ENCODE measurements at places on chromosomes 7 and 10.

GRCh38 chr10:1132584-1132983 is 76.4 kb downstream of the WDR37 start:
- no peak for DNase-seq

- DNase-seq = no peak
These were observed 22.5 kb upstream of the HPS1 start for GRCh38 chr10:98469001-98469931.

DNA sequence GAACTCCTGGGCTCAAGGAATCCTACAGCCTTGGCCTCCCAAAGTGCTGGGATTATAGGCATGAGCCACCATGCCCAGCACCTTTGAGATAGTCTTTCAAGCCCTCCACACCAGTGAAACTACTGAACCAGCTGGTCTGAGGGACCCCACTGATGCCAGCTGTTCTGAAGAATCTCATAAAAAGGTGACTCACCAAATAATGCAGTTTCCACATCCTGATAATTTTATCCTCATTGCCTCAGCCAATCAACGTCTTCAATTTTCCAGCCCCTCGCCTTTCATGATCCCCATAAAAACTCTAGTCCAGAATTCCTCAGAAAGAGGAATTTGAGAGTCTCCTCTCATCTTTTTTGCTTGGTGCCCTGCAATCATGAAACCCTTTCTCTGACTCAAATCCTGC is 1691.6 kb upstream of the LRRTM3 start:
- no peak for DNase-seq

GRCh38 chr10:94938383-94938782 is at the start of gene CYP2C9:
Gene CYP2C9 (plus strand): TSS chr10:94938658. CDS start chr10:94938683, 25 bp downstream.
- no peak for DNase-seq

DNA sequence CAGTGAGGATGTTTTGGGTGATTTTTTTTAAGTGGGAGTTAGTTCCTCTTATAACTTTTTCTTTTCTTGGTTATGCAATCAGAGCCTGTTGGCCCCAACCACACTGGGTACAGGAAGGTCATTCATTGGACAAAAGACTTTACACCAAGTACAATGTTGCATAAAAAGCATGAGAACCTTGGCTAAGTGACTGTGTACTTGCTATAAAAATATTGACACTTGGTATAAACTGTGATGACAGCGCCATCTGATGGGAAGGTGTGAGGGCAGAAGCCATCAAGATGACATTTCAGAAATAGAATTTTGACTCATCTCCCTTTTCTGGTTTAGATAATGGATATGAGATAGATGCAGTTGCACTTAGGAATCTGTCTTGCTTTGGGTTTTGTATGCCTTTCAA is 126.4 kb upstream of the CCDC6 start:
- peak; percentile 62 for DNase-seq

DNA sequence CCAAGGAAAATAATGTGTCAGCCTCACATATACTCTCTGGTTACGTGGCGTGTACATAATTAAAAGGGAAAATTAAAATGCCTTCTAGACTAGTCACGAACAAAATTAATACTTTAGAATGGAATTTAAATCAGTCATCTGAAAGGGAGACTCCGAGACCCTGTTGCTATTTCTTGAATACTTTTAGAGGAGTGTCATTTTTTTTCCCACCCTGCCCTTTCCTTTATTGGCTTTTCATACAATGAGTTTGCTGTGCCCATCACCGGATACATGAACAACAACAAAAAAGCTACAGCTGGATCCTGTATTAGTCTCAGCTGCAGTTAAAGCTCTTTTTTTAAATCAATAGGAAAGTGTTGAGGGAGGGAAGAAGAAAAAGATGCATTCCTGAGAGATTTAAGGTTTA is 20.1 kb downstream of the CYTH3 start:
- no peak for DNase-seq

DNA sequence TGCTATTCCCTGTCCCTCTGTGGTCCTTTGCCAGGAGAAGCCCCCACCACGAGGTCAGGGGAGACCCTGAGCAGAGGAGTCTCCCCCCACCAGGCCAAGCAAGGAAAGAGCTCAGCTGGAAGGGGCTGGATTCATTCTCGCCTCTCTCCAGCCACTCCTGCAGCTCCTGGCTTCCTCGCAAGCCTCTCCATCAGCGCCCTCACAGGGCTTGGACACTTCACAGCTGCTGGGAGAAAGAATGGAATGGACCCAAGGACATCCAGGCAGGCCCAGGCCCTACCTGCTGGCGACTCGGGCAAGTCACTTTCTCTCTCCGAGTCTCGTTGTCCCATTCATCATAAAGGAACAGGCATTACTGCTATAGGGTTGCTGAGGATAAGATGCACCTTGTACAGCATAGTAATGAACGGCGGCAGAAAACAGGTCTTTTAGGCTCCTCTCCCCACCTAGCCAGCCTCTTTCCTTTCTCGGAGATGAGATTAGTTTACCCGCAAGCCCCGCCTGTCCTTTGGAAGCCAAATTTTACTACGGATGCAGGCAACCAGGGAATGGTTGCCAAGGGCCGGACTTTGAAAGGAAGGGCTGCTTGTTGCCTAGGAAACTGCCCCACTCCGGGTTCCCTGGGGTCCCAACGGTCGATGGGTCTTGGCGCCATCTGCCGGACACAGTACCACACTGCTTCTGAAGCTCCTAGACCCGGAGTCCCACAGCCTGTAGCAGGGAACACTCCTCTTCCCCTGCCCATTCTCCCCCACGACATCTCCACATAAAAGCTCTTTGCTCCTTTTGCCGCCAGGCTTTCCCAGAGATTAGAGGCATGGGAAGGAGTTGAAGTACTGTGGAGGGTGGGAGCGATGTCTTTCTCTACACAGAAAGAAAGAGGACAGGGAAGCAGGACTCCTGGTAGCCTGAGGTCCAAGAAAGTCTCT is 22.3 kb downstream of the IMPDH1 start:
- DNase-seq = peak; percentile 73

DNA sequence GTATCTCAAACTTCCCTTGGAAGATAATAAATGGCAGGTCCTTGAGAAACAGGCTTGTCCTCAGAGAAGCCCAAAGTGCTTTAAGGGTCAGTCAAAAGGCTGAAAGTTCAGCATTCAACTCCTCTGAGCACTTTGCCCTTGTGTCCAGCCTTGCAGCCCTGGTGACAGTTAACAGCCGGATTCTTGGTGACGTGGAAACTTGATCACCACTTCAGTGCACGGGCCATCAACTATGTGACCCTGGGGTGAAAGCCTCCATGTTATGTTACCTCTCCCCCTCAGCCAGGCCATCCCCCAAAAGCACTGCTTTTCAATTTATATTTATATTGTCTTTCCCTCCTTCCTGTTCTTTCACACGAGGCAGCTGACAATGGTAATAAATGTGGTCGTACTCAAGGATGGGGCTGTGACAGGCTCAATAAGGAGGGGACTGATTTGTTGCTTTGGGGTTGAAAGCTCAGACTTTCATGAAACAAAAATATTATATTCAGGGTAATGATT is 164.0 kb upstream of the NRP1 start:
- DNase-seq = no peak

GRCh38 chr7:42143711-42144600 is 93.1 kb downstream of the GLI3 start:
- peak; percentile 15 for DNase-seq

GRCh38 chr10:4763960-4764428 is 62.0 kb upstream of the AKR1E2 start:
- no peak for DNase-seq

DNA sequence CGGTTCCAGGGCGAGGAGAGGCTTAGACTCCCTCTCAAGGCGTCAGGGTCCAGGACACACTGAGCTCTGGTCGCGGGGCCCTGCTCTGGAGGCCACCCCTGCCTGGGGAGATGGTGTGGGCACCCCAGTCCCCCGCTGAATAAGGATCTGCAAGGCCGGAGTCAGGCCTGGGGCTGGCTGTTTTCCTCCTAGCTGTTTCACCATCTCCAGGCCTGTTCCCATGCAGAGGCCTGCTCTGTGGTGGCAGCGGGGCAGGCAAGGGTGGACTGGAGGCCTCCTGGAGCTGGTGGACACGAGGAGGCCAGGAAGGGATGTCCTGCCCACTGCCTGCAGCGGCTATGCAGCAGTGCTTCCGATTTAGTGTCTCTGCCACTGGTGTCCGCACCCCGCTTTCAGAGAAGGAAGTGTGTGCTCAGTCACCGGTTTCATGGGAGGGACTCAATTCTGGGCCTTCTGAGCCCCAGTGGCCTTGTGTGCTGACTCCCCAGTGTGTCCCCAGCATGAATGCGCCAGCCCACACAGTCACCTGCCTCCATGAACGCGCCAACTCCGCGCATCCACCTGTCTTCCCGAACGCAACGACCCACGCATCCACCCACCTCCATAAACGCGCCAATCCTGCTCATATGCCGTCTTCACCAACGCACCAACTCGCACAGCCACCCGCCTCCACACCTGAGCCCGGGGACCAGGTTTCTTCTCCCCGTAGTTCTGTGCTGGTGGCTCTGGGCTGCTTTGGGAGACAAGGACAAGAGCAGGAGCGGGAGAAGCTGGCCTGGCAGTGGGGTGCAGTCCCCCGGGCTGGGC is 14.5 kb upstream of the GPR146 start:
- no peak for DNase-seq

- no peak for DNase-seq
These were observed 17.3 kb upstream of the MKI67 start for GRCh38 chr10:128143531-128143930.

- DNase-seq = no peak
These were observed 72.8 kb upstream of the DDC start for GRCh38 chr7:50637725-50638643.

DNA sequence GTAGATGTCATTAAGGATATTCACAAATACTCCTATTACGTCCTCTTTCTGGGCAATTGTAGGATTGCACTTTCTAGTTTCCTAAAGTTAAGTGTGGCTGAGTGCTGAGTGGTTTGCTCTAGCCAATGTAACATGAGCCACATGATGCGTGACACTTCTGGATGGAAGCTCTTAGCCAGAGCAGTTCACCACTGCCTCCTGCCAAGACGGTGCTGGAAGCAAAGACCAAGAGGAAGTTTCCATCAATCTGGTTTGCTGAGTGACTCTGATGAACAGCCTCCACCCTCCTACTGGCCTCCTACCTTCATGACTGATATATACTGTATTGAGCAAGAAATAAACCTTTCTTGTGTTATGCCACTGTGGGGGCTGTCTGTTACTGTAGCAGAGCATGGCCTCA is 318.1 kb downstream of the KCNMA1 start:
- DNase-seq = peak; percentile 34

DNA sequence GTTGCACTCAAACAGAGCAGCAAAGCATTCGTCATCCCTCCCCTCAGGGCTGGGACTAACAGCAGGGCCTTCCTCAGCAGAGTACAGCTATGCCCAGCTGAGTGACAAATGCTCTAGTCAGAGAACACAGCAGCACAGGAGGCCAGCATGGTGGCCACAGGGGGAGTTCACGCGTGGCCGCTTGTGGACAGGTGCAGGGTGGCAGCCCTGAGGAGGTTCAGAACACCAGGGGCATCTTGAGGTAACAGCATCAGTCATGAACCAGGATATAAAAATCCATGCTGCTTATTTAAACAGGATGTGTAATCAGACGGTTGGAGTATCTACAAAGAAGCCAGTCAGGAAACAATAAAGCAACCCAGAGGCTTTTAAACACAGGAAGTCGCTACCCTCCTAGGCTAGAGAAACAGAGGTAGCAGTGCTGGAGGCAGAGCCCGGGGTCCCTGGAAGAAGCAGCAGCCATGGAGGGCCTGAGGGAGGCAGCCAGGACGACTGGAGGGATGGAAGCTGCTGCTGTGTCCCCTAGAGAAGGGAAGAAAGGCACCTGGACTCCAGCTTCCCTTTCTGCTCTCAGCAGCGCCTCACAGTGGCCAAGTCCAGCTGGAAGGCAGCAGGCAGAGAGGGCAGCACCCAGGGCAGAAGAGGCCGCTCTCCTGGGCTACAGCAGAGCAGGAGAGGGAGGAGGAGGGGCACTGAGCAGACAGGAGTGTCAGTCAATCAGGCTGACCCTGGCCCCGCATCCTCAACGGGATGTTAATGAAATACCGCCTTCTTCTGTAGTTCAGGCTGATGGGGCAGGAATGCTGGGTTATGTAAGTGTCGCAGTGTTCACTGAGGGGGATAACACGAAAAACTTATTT is 70.8 kb upstream of the UCN3 start:
- DNase-seq = peak; percentile 29

GRCh38 chr10:127349737-127350136 is 153.3 kb upstream of the INSYN2A start:
- DNase-seq = no peak

GRCh38 chr10:90813594-90814365 is 44.1 kb downstream of the HTR7 start:
- no peak for DNase-seq

DNA sequence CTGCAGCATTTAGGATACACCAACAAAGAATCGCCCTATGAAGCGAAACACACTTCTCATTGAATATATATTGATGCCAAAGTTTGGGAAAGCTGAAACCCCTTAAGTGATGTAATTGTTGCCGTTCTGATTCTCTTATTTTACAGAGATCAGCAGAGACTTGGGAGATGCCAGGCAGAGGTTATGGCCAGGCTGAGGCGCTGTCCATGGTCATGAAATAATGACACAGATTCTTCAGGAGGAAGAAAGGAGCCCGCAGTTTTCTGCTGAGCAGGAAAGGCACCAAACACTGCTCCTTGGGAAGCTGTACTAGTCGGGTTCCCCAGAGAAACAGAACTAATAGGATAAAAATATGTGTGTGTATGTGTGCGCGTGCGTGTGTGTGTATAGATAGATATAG is 566.0 kb downstream of the CALN1 start:
- DNase-seq = no peak

GRCh38 chr7:126803060-126803665 is 449.6 kb downstream of the GRM8 start:
- peak; percentile 83 for DNase-seq

GRCh38 chr7:100865938-100866728 is 1.1 kb upstream of the TRIP6 start:
- DNase-seq = no peak

DNA sequence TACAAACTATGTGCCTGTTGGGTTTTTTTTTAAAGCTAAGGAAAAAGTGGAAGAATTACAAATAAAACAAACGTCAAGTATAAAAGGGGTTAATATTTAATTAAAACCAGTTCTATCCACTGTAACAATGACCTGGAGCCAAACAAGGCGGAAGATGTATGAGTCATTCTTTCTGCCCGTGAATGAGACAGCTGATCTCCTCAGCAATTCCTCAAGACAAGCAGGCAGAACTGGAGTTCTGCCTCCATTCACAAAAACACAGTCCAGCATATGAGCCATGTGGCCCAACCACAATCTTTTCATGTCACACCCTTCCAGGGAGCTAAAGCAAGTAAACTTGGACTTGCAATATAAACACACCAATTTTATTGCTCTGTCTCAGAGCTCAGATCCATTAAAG is 8.4 kb downstream of the ETV1 start:
- peak; percentile 93 for DNase-seq

GRCh38 chr7:117962366-117962994 is 89.2 kb upstream of the CTTNBP2 start:
- DNase-seq = no peak

GRCh38 chr10:113085776-113086175 is 135.7 kb downstream of the TCF7L2 start:
- no peak for DNase-seq

GRCh38 chr7:22561321-22561811 is 61.4 kb upstream of the STEAP1B start:
- DNase-seq = peak; percentile 99

All from brain microvascular endothelial cell (primary cell).